ENCODE measurements at places on chromosomes 4 and X.

DNA sequence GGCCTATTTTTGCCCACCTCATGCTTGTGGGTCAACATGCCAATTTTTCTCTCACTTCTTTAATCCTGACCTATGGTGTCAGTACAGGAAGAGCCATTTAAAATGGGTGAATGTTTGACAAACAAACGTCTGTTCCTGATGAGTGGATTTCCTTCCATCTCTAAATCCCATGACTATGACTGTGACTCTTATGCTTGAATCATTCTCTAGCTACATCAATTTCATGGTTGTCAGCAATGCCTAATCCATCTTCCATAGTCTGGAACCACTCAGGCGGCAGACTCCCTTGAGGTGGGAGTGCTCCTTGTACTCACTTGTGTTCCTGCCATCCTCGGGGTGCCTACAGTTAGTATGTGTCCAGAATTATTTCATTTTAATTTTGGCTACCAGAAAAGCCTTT lies 194.9 kb upstream of the RPS6KA3 start:
- DNase-seq, result no peak

GRCh38 chr4:152696764-152697261 lies 17.0 kb upstream of the TMEM154 start:
- DNase-seq, result peak; percentile 12

- no peak for DNase-seq
Observed at GRCh38 chrX:119783026-119783425, 8.4 kb downstream of the RPL39 start.

GRCh38 chr4:110753466-110753865 lies 130.6 kb upstream of the PITX2 start:
- no peak for DNase-seq

GRCh38 chr4:120855307-120856001 lies 67.1 kb downstream of the PRDM5 start:
- no peak for DNase-seq

GRCh38 chr4:75939890-75940691 lies 722 bp downstream of the NAAA start:
- peak; percentile 61 for DNase-seq

DNA sequence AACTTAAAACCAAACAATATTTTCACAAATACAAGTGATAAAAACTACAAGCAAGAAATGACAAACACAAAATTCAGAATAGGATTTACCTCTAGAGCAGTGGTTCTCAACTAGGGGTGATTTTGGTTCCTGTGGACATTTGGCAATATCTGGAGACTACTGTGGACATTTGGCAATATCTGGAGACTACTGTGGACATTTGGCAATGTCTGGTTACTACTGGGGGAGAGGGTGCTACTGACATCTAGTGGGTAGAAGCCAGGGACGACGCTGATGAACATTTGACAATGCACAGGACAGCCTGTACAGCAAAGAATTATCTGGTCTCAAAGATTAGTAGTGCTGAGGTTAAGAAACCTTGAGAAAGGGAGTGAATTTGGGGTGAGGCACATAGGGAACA lies 169.8 kb downstream of the CLCN4 start:
- DNase-seq, result no peak

- DNase-seq, result no peak
Observed at GRCh38 chr4:158936238-158936637, 166.6 kb upstream of the RAPGEF2 start.

- no peak for DNase-seq
Observed at GRCh38 chrX:38717871-38718270, 83.4 kb upstream of the MID1IP1 start.

GRCh38 chrX:125894947-125895346 lies 271.1 kb downstream of the DCAF12L2 start:
- DNase-seq, result no peak

DNA sequence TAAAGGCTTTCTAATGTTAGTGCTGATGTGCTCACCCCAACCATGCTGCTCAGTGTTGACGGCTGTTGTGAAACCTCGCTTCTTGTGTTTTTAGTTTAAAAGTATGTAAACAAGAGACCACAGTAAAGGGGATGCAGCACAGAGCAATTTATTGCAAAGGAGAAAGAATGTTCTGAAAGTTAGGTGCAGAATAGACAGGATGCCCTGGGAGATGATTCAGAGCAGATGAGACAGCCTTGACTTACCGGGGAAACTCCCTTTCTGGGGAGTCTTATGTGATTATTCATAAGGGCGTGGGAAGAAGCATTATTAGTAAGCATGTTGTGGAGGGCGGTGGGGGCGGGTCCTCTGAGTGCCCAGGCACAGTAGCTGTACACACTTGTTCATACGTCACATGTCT lies 47.7 kb downstream of the EVC start:
- no peak for DNase-seq

DNA sequence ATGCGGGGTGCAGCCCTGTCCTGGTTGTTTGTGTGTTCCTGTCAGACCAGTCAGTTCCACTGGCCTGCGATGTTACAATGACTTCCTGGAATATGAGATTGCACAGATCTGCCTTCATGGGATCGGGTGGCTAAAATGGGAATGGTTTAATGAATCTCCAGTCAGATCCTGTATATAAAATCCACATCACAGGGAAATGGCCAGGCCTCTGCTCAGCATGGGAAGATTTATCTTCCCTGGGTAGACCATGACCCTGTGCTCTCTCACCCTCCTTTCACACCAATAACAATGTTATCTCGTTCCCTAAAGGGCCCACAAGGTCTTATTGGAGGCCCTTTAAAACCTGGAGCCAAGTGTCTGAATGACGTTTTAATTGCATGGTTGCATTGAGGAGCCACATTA lies 307.4 kb downstream of the RAB28 start:
- DNase-seq, result no peak

- no peak for DNase-seq
Observed at GRCh38 chr4:105748222-105748621, 39.6 kb downstream of the GSTCD start.

DNA sequence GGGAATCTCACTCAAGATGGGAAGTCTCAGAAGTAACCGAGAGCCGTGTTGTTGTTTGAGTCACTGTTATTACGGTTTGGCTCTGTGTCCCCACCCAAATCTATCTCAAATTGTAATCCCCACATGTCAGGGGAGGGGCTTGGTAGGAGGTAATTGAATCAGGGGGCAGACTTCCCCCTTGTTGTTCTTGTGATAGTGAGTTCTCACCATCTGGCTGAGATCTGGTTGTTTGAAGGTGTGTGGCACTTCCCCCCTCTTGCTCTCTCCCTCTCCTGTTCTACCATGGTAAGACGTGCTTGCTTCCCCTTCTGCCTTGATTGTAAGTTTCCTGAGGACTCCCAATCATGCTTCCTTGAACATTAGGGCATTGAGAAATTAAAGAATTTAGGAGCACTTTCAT lies 37.0 kb downstream of the HAND2 start:
- DNase-seq, result no peak

DNA sequence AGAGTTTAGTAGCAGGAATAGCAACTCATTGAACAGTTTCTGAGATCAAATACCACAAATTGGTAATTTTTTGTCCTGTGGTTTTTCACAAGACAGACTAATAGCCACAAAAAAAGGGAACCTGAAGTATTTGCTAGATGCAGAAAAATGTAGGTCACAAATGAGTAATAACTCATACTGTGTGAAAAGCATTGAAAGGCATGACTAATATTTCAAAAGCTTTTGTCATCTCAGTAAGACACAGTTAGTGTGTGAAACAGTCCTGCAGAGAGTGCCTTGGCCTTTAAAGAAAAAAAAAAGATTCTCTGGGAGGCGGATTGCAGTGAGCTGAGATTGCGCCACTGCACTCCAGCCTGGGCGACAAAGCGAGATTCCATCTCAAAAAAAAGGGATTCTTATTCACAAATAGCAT lies 31.4 kb upstream of the SLC25A31 start:
- no peak for DNase-seq

DNA sequence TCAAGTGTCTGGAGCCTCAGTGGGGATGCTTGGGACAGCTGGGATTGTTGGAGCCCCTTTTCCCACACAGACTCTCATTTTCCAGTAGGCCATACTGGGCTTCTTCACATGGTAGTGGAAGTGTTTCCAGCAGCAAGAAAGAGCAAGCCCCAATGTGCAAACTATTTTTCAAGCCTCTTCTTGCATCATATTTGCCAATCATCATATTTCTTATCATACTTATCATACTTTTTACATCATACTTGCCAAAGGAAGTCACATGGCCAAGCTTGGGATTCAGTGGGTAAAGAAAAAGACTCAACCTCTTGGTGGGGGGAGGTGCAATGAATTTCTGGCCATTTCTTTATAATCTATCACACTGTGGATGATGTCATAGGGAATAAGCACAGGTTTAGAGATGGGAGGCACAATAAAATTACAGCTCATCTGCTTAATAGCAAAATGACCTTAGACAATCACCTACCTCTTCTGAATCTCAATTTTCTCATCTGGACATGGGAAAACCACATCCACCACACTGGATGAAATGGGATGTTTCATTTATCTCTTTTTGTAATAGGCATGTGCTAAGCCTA lies 174.2 kb downstream of the MID1IP1 start:
- no peak for DNase-seq

- DNase-seq, result no peak
Observed at GRCh38 chrX:140157143-140157542, 191.8 kb upstream of the CXorf66 start.

DNA sequence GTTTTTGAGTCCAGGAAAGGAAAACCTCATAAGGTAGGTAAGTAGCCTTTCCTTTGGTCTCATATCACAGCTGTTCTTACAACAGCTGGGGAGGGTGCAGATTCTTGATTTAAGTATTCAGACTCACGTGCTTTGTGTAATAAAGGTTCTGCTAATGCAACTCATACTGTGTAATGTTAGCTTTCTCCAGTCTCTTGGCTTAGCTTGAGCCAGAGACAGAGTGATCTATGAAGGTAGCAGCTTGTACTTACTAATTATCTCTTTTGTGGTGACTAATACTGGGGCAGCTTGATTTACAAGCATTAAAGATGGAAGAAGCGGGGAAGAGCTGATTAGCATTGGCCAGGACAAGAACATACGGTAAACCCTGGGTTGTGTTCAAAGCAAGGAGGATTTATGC lies 80.3 kb downstream of the LNX1 start:
- no peak for DNase-seq

- no peak for DNase-seq
Observed at GRCh38 chrX:132483951-132484350, 4.9 kb downstream of the MBNL3 start.

GRCh38 chr4:184358521-184359232 lies 115.7 kb downstream of the IRF2 start:
- DNase-seq, result no peak

DNA sequence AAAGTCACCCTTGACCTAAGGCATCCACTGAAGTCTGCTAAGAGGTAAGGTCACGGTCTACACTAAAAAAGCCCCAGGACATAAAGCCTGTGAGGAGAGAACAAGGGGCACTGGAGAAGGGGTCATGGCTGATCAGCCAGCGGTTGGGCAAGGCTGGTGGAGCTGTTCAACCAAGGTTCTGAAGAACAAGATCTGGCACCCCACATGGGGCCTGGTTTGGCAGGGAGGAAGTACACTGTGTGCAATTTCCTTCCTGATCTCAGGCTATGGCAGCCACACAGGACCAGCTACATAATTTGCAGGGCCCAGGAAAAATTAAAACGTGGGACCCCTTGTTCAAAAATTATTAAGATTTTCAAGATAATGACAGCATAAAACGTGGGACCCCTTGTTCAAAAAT lies 14.1 kb upstream of the BRS3 start:
- DNase-seq, result no peak

- no peak for DNase-seq
Observed at GRCh38 chr4:128574706-128575105, 234.8 kb upstream of the JADE1 start.

DNA sequence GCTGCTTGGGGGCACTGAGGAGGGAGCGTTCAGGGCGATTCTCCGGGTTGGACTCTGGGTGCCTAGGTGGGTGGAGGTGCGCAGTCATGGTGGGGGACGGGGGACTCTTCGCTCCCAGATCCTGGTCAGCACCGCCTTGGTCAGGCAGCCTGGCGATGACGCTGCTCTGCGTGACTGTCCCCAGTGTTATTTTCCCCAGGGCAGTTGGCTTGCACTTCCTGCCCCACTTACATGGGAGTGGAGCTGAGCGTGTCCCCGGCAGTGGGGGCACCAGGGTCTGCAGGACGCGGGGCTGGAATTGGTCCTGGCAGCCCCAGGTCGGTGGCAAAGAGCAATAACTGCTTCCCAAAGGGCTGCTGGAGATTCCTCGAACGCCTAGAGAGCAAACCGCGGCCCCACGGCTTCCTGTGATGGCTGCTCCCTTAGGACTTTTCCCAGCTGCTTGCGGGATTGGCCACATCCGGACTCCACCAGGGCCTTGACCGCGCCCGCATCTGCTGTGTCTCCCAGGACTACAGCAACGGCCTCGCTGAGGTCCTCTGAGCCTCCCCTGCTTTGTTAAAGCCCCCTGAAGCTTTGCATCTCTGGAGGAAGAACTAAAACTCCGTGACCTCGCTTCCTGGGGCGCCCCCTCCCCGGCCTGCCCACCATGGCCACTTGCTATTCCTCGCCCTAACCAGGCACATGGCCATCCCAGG lies 35.3 kb upstream of the GPR78 start:
- no peak for DNase-seq

DNA sequence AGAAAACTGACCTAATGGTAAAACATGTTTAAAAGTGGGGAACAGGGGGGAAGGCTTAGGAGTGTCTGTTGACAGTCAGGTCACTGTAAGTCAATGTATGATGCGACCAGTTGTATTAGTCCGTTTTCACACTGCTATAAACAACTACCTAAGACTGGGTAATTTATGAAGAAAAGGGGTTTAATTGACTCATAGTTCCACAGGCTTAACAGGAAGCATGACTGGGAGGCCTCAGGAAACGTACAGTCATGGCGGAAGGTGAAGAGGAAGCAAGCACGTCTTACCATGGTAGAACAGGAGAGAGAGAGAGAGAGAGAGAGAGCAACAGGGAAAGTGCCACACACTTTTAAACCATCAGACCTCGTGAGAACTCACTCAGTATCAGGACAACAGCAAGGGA lies 13.0 kb upstream of the PLAC1 start:
- DNase-seq, result no peak

DNA sequence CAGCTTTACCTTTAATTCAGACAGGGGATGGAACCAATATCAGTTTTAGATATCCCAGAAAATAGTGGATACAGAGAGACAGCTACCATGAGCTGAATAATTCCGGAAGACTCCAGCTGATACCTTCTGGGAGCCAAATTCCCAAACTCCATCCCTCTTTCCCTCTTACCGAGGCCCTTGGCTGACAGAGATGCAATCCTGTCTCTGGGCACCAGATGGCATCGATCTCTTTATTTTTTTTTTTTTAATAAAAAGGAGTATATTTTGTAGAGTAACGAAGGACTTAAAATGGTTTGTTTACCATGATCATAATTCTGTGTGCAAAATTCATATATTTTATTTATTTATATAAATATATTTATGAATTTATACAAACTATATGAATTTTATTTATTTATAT lies 31.0 kb downstream of the RAB40A start:
- DNase-seq, result no peak

- no peak for DNase-seq
Observed at GRCh38 chr4:39987485-39987884, 9.8 kb upstream of the PDS5A start.

- no peak for DNase-seq
Observed at GRCh38 chr4:149645790-149646189, 169.9 kb downstream of the IQCM start.

GRCh38 chr4:22391551-22391950 lies 124.3 kb downstream of the ADGRA3 start:
- DNase-seq, result no peak

Data from effector memory CD4-positive, alpha-beta T cell (primary cell).